ENCODE measurements at places on chromosomes 7 and 10. TPM values are rescaled to one million over a fixed set of nuclear protein-coding genes. Genes with fewer than 3 reads are reported as not detected.

DNA sequence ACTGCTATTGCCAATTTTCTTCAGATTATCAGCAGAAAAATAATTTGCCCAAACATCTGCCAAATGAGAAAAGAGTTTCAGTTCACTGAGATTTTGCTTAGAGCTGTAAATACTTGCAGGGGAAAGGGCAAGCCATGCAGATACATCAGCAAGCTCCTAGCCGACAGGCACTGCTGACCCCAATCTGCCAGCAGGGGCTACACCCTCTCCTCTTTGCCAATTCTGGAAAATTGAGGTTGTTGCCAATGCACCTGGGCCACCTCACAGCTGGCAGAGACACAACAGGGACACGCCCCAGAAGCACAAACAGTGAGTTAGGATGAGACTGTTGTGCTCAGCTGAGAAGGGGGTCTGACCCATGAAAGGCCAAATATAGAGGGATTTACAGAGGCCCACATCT, 129.5 kb upstream of the MYO3A start:
- no peak for DNase-seq

DNA sequence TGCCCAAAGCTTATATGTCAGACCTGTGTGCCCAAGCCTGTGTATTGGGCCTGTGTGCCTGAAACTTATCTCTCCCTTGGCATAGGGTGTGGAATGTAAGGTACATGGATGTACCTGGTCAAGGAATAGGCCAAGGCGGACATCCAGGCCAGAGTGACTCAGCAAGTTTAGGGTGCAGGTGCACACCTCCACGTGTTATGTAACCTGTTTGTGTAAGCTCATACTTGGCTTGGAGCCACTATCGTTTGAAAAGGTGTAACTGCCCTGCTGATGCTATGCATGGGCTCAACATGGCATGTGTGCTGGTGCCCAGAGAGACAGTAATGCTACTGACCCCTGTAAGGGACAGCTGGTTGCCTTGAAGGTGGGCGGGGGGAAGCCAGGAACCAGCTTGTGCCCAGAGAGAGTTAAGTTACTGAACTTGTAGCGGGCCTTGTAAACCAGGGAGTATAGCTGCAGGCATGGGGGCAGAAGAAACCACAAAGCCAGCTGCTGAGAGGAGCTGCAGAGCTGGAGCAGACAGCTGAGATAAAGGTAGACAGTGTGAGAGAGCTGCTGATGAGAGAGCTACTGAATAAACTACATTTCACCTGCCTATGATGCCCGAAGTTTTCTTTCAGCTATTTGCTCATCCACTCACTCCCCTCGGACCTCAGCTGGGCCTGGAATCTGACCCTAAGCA, 656.4 kb upstream of the ZWINT start:
- no peak for DNase-seq

- no peak for DNase-seq
These were observed 606.2 kb downstream of the LRMDA start for GRCh38 chr10:76037531-76038155.

DNA sequence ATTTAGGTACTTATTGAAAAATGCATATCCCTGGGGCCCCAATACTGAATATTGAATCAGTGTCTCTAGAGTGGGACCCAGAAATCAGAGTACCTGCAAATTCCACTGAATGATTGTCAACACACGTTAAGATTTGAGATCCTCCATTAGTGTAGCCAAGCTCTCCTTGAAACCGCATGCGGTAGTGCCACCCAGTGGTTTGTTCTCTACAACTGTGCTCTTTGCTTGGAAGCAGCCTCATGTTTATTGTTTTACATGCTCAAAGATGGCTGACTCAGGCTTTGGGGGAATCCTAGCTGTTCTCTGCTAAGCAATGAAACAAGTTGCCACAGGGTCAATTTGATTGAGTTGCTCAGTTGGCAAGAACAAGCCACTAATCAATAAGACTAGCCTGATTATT, 340.2 kb upstream of the CELF2 start:
- DNase-seq = peak; percentile 1

DNA sequence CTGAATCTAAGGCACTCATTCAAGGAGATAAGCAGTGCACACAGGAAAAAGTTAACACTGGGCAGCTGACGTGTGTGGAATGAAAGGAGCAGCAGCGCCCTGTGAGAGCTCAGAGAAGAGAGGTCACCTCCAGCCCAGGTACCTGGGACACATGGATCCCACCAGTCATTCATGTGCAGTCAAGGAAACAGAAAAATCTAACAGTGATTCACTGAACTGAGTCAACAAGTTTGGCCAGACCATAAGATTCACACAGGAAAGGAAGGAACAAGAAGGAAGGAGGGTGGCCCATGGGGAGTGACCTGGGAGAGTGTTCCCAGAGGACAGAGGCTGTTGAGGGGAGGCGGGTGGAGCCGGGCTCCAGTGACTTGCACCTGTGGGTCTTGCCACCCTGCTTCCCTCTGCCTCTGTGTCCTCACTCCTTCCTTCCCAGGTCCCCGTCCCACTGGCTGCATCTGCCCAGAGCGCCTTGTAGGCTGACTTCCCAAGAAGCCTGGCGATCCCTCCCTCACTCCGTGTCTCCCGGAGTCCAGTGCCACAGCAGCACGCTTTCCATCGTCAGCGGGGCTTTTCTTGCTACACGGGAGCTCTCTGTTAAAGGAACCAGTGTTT, 27.7 kb downstream of the RNF32 start:
- DNase-seq = no peak

- DNase-seq = peak; percentile 75
These were observed 80.5 kb upstream of the PPIF start for GRCh38 chr10:79266543-79267312.

DNA sequence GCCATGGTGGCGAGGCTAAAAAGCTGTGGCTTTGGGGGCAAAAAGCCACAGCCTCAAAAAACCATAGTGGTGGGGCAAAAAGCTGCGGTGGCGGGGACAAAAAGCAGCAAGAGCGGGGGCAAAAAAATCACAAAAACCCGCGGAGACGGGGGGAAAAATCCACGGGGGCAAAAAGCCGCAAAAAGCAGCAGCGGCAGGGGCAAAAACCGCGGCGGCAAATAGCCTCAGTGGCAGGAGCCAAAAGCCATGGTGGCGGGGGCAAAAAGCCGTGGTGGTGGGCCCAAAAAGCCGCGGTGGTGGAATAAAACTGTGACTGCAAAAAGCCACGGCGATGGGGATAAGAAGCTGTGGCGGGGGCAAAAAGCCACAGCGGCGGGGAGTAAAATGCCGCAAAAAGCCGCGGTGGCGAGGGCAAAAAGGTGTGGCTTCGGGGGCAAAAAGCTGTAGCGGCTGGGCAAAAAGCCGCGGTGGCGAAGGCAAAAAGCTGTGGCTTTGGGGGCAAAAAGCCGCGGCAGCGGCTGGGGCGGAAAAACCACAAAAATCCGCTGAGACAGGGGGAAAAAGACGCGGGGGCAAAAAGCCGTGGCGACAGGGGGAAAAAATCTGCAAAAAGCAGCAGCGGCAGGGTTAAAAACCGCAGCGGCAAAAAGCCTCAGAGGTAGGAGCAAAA, 526.6 kb downstream of the ZNF33B start:
- DNase-seq = no peak

LRRTM3 gene
- total RNA-seq = not detected

ABLIM1 gene
- 103 TPM for total RNA-seq

C10orf62 gene
- total RNA-seq = not detected

OPN4 gene
- not detected for total RNA-seq

CPXM2 gene
- 9.2 TPM for total RNA-seq

IQUB gene
- total RNA-seq = 0.32 TPM

OR2A42 gene
- total RNA-seq = under 0.01 TPM

LDB3 gene
- not detected for total RNA-seq

LRRC17 gene
- 12.7 TPM for total RNA-seq
